ENCODE measurements at places on chromosomes 1 and 21.

GRCh38 chr21:17786071-17786850 is 32.9 kb downstream of the C21orf91 start:
- DNase-seq = no peak

GRCh38 chr1:228012555-228012954 is 5.8 kb downstream of the WNT3A start:
- no peak for DNase-seq

- DNase-seq = no peak
These were observed 78.1 kb downstream of the RERE start for GRCh38 chr1:8739377-8739776.

- no peak for DNase-seq
These were observed 71.1 kb downstream of the SKI start for GRCh38 chr1:2299131-2299627.

DNA sequence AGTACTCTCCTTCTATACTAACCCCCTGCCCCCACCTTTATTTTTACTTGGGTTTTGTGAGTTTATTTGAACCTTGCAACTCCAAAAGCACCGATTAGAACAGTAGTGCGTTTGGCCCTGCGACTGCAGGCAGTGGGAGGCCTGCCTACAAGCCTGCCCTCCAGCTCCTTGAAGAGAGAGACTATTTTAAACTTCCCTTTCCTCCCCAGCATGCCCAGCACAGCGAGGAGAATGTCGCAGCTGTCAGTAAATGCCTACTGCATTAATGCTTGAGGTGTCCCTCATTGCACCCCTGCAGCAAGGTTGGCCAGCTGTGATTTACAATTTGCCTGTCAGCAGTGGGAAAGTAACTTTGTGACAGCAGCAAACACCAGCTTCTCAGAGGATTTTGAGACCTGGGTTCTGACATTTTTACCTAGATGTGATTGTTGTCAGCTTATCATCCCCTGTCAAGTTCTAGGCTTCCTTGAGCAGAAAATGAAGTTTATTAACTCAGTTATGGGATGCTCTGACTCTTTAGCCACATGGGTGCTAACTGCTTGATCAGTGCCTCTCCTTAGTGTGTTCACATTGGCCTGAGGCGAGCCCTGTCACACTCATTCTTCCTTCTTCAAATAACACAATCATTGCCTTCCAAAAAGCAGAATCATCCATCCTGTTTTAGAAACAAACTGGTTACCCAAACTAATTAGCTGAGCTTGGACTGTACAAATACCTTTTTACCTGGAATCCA is 170.6 kb downstream of the PDE4B start:
- DNase-seq = peak; percentile 7

All from left kidney (tissue), 8 donors.